ENCODE measurements at places on chromosomes 5 and 9.

- DNase-seq = no peak
Measured at GRCh38 chr5:160229190-160229742, at the start of gene FABP6. Gene FABP6 (plus strand): TSS chr5:160229506. CDS start chr5:160229558, 52 bp downstream.

- no peak for DNase-seq
Measured at GRCh38 chr9:75490326-75490725, 400.1 kb upstream of the PCSK5 start.

DNA sequence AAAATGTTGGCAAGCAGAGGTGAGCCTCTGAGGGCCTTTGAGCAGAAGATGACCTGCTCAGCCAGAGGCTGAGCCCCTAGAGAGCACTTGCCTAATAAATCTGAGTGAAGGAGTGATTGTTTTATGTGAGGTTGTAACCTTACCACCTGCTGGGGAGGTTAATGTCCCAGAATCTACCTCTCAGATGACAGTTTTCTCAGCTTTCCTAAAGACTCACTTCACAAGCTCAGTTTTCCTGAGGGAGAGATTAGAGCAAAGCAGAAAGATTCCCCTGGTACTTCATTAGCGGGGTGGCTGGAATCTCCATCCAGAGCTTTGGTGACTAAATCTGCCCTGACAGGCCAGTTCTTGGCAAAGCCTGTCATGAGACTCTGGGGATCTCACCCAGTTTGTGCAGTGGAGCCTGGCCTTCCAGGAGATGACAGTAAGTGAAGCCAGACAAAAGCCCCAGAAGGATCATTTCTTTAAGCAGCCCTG lies 48.8 kb upstream of the GALNT10 start:
- no peak for DNase-seq

- DNase-seq = no peak
Measured at GRCh38 chr9:92680166-92681119, 10.5 kb upstream of the IPPK start.

GRCh38 chr9:111994831-111995458 lies 98.3 kb downstream of the UGCG start:
- DNase-seq = no peak

DNA sequence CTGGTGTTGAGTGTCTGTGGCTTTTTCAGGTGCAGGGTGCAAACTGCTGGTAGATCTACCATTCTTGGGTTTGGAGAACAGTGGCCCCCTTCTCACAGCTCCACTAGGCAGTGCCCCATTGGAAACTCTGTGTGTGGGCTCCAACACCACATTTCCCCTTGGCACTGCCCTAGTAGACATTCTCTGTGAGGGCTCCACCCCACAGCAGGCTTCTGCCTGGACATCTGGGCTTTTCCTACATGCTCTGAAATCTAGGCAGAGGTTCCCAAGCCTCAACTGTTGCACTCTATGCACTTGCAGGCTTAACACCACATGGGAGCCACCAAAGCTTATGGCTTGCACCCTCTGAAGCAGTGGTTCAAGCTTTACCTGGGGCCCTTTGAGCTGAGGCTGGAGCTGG lies 80.9 kb downstream of the BARX1 start:
- DNase-seq = no peak

GRCh38 chr5:38434966-38435705 lies 121.3 kb downstream of the LIFR start:
- no peak for DNase-seq

- no peak for DNase-seq
Measured at GRCh38 chr9:73536403-73536802, 384.7 kb downstream of the ANXA1 start.

DNA sequence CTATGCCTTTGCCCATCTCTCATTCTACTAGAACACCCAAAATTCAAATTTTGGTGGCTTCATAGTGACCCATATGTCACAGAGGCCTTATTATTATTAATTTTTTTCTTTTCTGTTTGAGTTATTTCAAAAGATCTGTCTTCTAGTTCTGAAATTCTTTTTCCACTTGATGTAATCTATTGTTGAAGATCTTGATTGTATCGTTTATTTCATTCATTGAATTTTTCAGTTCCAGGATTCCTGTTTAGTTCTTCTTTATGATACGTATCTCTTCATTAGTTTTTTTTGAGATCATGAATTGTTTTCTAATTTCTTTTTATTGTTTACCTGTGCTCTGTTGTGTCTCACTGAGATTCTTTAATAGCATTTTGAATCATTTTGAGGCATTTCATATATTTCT lies 24.6 kb upstream of the APBA1 start:
- DNase-seq = no peak

- DNase-seq = no peak
Measured at GRCh38 chr9:13899924-13900323, 414.0 kb downstream of the NFIB start.
